Activated T-cell treated with anti-CD3 and anti-CD28 coated beads, Interleukin-2, amount 50 U/mL, for 24 hours (primary cell): ENCODE measurements at places on chromosomes 6 and 20.

DNA sequence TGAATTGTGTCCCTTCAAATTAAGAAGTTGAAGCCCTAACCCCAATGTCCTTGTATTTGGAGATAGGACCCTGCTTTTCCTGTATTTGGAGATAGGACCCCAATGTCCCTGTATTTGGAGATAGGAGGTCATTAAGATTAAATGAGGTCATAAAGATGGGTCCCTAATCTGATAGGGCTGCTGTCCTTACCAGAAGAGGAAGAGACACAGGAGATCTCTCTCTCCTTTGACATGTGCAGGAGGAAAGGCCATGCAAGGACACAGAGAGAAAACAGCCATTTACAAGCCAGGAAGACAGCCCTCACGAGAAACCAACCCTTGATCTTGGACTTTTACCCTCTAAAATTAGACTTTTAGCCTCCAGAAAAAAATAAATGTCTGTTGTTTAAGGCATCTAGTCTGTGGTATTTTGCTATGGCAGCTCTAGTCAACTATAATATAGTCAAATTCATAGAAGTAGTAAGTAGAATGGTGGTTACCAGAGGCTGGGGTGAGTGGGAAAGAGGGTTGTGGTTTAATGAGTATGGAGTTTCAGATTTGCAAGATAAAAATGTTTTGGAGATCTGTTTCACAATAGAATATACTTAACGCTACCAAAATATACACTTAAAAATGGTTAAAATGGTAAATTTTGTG, 59.3 kb downstream of the UBE3D start:
- DNase-seq: no peak

- no peak for DNase-seq
Measured at GRCh38 chr20:58985656-58986055, 4.6 kb downstream of the NELFCD start.

DNA sequence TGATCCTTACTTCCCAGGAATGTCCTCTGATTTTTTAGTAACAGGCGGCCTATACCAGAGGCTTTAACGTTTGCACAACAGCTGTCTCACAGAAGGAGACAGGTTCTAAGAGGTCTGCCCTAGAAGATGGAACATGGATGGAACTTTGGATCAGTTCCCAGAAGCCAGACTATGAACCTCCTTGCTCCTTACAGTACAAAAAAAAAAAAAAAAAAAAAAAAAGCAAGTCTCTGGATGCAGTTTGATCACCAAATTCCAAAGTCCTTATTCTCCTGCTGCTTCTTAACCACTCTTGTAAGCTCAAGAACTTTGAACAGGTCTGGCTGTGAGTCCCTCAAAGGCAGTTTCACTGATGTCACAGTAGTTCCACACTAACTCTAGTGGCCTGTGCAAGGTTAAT, 2.0 kb upstream of the TRMT11 start:
- no peak for DNase-seq

DNA sequence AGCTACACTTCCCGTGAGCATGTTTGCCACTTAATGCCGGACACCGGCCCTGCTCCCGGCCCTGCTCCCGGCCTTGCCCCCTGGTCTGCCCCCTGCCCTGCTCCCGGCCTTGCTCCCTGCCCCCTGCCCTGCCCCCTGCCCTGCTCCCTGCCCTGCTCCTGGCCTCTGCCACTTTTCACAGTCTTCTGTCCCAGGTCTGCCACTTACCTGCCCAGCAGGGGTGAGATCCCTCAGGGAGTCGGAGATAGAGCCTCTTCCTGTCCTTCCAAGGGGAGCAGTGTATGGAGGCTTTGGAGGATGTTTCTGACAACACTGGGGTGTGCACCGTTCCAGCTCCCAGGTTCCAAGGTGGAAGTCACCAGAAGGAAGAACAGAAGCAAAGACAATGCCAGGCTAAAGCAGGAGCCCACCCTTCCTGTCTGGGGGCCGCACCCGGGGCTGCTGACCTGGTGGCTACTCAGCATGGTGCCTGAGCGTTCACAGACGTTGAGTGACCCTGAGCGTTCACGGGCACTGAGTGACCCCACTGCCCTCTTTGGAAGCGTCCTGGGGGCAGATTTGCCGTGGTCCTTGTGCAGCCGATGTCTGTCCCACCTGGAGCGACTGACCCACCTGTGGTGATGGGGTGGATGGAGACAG, 199.8 kb downstream of the DLL1 start:
- peak; percentile 14 for DNase-seq

- peak; percentile 91 for DNase-seq
Measured at GRCh38 chr6:158026054-158026900, 44.6 kb downstream of the SYNJ2 start.

GRCh38 chr6:159090530-159091480, 46.0 kb upstream of the TAGAP start:
- no peak for DNase-seq

GRCh38 chr20:63891061-63892002, 3.6 kb upstream of the DNAJC5 start:
- no peak for DNase-seq

GRCh38 chr6:17865798-17866725, 121.4 kb downstream of the KIF13A start:
- no peak for DNase-seq

DNA sequence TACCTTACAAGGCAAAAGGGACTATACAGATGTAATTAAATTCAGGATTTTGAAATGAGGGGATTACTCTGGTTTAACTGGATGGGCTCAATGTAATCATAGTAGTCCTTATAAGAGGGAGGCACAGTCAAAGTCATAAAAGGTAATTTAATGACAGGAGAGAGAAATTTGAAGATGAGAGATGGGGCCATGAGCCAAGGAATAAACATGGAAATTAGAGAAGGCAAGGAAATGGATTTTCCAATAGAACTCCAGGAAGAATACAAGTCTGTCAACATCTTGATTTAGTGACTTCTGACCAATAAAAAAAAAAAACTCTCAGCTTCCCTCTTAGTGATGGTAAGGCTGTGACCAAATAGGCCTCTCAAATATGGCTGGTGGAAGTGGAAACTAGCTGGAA, 101.9 kb upstream of the BEND3 start:
- DNase-seq: no peak

DNA sequence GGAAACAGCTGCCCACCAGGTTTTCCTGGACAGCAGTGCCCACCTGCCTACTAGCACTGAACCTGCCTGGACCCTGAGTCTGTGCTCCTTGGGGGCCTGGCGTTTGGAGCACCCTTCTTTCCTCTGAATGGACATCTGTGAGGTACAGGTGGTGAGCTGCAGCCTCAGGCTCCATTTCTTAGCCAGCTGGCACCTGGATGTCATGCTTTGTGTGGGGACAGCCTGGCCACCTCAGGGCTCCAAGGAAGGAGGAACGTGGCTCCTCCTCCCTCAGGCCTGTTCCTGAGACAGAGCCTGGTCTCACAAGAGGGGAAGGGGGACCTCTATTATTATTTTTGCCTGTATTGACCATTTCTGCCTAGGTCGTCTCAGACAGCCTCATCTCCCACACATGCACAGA, 8.1 kb downstream of the TMEM151B start:
- DNase-seq: no peak

DNA sequence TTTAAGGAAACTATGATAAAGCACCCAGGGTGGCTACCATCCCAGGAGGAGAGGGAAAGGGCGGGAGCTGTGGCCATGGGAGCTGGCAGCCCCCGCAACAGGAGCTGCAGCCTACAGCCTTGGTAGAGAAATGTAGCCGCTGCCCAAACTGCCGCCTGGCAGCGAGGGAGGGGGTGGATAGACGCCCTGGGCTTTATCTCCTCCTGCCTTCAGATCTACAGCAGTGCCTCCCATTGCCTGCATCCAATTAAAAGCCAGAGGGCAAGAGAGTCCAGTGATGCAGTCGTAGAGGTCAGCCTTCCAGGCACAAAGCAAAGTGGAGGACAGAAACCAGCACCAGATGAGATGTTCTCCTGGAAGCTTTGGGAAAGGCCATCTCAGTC, 35.0 kb upstream of the ZFAND3 start:
- no peak for DNase-seq

- DNase-seq: no peak
Measured at GRCh38 chr20:63438121-63438520, 34.3 kb downstream of the KCNQ2 start.

DNA sequence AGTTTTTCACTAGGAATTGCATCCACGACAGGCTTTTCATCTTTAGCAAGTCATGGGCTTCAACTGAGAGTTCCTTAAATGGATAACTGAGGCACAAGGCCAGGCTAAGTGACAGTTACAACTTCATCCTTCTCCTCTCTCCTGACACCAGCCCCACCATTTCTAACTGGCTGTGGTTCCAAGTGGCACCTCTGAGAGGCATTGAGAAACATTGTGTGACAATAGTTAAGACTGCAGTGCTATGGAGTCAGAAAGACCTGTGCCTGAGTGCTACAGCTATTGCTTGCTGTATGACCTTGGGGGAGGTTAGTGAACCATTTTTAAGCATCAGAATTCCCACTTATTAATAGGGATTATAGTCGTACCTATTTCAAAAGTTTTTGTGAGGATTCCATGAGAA, 26.2 kb upstream of the MLIP start:
- DNase-seq: no peak

DNA sequence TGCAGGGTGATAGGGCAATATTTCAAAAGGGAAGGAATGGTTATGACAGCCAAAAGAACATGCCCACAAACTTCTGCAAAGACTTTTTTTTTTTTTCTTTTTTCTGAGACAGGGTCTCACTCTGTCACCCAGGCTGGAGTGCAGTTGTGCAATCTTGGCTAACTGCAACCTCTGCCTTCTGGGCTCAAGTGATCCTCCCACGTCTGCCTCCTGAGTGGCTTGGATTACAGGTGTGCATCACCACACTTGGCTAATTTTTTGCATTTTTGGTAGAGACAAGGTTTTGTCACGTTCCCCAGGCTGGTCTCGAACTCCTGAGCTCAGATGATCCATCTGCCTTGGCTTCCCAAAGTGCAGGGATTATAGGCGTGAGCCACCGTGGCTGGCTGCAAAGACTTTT, 117.6 kb upstream of the ADGRF1 start:
- no peak for DNase-seq
